ENCODE measurements at places on chromosomes 4 and X.
A peak's percentile ranks its signal among the peaks of the same experiment; 100 is the strongest.

GRCh38 chrX:24963823-24964222 lies 51.9 kb downstream of the ARX start:
- no peak for DNase-seq

- DNase-seq = no peak
Measured at GRCh38 chrX:2799369-2799768, 29.4 kb upstream of the GYG2 start.

DNA sequence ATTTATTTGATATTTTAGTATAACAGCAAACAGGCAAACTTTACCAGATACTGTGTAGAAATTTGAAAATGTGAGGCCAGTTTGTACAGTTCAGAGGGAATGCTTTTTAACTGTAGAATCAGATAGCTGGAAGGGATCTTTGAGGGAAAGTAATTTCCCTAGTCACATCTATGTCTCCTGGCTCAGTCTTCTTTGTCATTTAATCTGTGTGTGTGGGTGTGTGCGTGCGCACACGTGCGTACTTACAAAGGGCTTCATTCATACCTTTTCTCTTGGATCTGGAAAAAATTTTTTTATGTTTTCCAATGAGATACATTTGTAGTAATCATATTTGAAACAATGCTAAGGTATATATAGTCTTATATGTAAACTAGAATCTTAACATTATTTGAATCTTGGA lies 44.6 kb downstream of the IL13RA1 start:
- DNase-seq = no peak

DNA sequence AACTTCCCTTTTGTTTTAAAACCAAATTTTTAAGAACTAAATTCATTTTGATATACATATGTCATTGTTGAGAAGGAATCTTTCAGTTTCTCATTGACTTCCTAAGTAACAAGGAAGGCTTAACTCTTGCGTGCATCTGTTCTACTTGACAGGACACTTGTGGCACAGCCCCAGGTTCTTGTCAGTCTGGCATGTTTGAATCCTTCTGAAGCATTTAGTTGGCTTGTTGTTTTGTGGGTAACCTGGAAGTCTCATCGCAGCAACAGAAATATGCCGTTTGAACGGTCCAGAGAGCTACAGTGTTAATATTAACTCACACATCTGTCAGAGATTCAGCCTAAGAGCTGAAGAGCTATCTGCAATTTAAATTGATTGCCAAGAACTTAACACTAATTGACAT lies 76.0 kb downstream of the GLRA3 start:
- DNase-seq = no peak

- peak; percentile 88 for DNase-seq
Measured at GRCh38 chrX:153724252-153725038, at the start of the genes ABCD1 and BCAP31. TSS of gene ABCD1 (plus strand) at chrX:153724856. CDS start at chrX:153725267, 411 bp downstream. TSS of gene BCAP31 (minus strand) at chrX:153724387. CDS start at chrX:153723244, 1,143 bp downstream.

DNA sequence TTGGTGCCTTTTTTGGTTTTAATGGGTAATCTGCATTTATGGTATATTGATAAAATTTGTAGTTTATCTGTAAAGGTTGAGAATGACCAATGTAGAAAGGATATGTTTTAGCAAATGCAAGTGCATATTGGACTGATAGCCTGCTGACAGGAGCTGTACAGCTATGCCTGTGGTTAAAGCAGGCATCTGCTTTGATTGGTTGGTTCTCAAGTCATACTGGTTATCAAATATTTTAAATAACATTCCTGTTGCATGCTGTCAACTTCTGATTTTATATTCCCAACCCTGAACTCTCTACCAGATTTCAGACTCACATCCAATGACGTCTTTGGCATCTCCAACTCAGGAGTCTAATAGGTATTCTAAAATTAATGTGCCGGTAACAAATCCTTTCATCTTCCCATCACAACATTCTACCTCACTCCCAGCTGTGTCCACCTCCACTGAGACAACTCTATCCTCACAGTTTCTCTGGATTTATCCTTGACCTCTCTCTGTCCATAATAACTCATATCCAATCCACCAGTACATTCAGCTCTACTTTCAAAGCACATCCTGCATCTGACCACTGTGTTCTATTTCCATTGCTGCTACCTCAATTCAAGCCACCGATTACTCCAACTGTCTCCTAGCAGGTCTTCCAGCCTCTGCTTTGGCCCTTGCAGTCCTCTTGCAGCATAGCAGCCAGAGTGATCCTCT lies 125.7 kb downstream of the CAMK2D start:
- no peak for DNase-seq

DNA sequence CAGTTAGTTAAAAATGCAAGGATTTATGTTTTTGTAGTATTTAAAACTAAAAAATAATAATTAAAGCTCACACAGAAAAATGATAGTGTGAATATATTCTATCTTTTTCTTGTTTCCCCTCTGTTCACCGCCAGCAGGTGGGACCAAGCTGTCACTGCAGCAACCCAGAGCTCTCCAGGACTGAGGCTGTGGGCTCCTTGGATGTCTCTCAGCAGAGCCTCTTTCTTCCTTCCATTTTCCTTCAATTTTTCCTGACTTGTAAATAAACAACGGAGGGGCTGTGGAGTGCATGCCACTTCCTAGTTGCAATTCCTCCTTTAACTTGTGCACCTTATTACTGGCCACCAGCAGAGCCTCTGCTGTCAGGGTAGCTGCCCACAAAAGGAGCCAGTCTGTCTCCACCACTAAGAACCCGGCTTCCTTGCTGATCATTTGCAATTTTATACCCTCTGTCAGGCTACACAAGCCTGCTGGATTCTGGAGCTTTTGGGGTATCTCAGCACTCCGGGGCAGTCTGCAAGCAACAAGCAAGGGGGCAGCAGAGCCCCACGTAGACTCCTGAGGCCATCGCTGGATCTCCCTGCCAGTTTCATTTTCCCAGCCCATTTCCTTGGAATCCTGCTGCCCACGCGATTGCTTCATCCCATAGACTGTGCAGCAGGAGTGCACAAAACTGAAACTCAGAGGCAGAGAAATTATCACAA lies 1467.4 kb downstream of the C4orf33 start:
- no peak for DNase-seq

- DNase-seq = no peak
Measured at GRCh38 chr4:180530787-180531186, 1712.4 kb upstream of the TENM3 start.

GRCh38 chr4:189823591-189823990 lies 117.1 kb upstream of the FRG1 start:
- DNase-seq = no peak

- no peak for DNase-seq
Measured at GRCh38 chr4:106291678-106292077, 24.3 kb downstream of the TBCK start.

GRCh38 chr4:17531538-17532285 lies 16.7 kb downstream of the CLRN2 start:
- DNase-seq = peak; percentile 42

- no peak for DNase-seq
Measured at GRCh38 chr4:6197433-6198174, 2.7 kb downstream of the JAKMIP1 start.

DNA sequence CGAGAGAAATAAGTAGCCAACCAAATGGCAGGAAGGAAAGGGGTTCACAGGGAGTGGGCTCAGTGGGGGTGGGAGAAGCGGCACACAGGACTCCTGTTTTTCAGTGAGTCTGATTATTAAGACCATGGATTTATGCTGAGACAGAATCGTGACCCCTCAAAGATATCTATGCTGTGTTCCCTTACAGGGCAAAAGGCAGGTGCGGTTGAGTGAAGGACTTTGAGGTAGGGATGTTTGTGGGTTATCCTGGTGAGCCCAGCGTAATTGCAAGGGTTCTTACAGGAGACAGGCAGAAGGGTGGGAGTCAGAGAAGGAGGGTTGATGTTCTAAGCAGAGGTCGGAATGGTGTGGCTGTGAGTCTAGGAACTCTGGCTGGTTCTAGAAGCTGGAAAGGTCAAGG lies 73.0 kb downstream of the EVC start:
- no peak for DNase-seq

GRCh38 chrX:8868070-8868773 lies 67.0 kb upstream of the FAM9A start:
- no peak for DNase-seq

GRCh38 chr4:128556756-128557155 lies 252.7 kb upstream of the JADE1 start:
- DNase-seq = no peak

DNA sequence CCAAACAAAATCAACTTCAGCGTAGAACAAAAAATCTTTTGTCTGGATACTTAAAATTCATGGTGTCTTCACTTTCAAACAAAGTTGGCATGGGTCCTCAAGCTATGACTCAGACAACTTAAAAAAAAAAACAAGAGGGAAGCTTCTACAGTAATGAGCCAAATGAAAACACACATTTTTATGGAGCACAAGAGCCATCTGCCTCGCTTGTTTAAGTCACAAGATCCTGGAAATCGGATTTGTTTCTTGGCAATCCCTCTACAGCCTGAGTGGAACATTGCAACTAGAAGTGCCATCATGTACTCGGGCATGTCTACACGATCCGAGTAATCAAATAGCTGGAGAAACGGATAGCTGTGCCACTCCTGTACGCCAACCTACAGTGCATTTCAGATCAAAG lies 22.6 kb downstream of the LAMP2 start:
- no peak for DNase-seq

- DNase-seq = no peak
Measured at GRCh38 chr4:134740290-134740689, 538.7 kb upstream of the PABPC4L start.

DNA sequence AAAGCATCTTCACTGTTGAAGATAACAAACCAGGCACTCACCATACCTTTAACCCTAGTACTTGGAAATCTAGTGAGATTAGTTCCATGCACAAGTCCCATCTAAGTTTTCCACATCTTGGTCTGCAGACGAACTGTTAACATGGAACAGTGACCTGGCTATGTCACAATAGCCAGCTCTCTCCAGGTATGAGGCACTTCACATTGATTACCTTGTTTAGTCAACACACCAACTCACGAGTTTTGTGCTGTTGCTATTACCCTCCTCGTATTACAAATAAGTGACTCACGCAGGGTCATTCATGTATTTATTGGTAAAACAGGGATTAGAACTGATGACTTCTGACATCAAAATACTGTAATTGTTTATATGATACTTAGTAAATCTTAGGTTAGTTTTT lies 36.4 kb upstream of the FRAS1 start:
- DNase-seq = no peak

Measured in CD14-positive monocyte (primary cell).